ENCODE measurements at places on chromosomes 5 and 9.
A peak's percentile ranks its signal among the peaks of the same experiment; 100 is the strongest.

GRCh38 chr9:79166005-79166404, 405.8 kb upstream of the TLE4 start:
- no peak for ATAC-seq

DNA sequence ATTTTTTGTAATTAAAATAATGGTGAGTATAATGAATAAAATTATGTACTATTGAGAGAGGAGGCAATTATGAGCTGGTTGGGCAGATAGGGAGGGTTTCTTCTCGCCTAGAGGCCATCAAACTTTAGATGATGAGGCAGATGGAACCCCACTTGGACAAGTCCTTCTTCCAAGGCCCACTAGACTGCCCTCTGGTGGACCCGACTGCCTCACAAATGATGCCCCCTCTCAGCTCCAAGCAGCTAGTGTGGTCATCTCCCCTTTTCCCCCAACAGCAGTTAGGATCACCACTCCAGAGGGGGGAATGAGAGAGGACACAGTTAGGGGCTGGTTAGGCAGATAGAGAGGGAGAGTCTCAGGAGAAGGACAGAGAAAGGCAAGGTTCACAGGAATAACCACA, 348.0 kb upstream of the CDH18 start:
- ATAC-seq, result no peak

DNA sequence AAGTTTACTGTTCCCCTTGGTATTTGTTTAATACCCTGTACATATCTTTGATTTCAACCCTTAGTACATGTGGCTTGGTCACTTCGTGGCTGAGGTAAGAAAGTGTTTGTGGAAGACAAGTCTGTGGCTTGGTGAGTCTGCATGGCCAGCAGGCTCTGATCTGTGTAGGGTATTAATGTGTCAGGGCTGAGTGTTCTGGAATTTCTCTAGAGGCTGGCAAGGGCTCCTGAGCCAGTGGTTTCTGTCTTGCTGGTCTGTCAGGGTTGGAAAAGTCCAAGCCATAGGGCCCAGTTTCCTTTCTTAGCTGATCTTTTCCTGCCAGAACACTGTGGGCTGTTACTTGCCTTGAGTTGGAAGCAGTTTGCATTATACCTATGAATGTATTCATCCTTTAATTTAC, 48.0 kb upstream of the FBXL7 start:
- ATAC-seq, result no peak

GRCh38 chr5:90488791-90489190, 14.1 kb downstream of the POLR3G start:
- ATAC-seq, result no peak

DNA sequence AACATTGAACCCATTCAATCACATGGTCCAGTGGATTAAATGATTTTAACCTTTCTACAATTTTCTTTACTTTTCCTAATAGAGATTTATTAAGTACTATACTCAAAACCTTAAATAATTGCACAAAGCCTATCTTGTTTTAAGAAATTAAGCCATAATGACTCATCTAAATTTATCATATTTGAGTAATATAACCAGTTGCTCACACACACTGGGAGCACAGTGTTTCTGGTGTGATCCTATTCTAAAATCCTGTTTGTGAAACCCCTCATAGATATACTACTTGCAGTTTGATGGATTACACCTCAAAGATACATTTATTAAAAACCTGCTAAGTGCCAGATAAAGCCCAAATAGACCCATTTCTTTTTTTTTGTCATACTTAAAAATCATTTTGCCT, 668.3 kb upstream of the CDH18 start:
- no peak for ATAC-seq

GRCh38 chr5:96659170-96659569, 3.0 kb upstream of the CAST start:
- ATAC-seq, result no peak

GRCh38 chr9:16211946-16212345, 658.5 kb downstream of the BNC2 start:
- peak; percentile 53 for ATAC-seq

DNA sequence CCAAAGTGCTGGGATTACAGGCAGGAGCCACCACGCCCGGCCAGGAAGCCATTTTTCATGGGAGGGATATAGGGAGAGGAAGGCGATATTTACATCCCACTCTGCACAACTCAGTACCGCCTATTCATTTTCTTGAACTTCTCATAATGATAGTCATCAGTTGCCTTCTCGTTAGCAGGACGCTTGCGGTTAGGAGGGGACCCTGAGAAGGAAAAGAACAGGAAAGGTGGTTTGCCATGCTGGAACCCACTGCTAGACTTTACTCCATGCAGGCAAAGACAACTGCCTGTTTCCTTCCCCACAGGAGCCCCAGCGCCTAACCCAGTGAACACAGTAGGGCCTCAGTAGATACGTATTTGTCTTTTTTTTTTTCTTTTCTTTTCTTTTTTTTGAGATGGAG, 4.1 kb upstream of the TOR1A start:
- ATAC-seq, result no peak

DNA sequence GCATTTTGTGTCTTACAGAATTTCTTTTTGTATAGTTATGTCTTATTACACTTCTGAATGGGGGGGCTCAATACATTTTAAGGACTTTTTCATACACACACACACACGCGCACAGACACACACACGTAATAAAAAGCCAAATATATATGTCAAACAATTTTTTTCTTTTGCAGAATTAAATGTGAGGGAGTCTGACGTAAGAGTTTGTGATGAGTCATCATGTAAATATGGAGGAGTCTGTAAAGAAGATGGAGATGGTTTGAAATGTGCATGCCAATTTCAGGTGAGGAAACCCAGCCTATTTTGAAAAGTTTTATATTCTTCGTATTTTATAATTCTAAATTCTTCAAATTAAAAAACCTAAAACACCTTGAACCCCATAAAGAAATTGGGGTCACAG, 25.6 kb downstream of the TMEFF1 start:
- ATAC-seq, result no peak

DNA sequence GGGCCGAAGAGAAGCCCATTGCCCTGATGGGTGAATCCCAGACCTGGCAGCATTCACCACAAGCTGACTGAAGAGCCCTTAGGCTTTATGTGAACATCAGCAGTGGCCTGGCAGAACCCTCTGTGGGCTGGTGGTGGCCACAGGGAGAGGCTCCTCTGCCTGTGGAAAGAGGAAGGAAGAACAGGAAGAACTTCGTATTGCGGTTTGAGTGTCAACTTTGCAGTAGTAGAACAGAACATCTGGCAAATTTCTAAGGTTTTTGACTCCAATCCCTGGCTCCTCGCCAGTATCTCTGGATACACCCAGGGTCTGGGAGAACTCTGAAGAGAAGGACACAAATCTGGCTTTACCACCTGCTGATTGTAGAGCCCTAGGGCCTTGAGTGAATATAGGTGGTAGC, 356.4 kb upstream of the GRAMD2B start:
- no peak for ATAC-seq

Data from gastroesophageal sphincter (tissue), 4 donors.